ENCODE measurements at places on chromosomes 7 and 10.

DNA sequence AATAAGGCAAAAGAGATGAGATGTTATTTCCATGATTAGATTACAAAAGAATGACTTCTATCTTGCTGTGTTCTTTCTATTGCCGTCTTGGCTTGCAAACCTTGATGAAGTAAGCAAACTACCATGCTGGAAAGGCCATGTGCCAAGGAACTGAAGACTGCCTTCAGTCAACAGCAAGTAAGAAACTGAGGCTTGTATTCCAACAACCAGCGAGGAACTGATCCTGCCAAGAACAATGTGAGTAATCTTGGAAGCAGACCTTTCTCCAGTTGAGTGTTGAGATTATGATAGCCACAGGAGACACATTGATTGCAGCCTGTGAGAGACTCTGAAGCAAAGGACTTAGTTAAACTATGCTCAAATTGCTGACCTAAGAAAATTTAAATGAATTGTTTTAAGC is 164.6 kb upstream of the GRM3 start:
- DNase-seq, result no peak

GRCh38 chr7:23334482-23335056 is 35.4 kb downstream of the MALSU1 start:
- DNase-seq, result peak; percentile 39

DNA sequence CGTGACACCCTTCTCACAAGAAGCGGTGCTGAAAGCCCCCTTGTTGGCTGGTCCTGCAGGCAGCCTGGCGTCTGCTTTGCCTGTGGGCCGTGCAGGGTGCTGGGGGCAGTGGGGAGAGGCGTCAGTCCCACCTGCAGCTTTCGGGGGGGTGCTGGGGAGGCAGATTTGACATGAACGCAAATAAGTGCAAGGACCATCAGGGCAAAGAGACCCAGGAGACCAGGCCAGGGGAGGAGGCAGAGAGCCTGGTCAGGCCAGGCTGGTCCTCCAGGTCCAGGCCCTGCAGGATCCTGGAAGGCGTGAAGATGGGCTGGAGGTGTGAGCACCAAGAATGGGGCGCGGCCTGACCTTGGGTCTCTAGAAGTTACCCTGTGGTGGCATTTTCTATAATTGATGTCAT is 81.6 kb downstream of the MGMT start:
- no peak for DNase-seq

DNA sequence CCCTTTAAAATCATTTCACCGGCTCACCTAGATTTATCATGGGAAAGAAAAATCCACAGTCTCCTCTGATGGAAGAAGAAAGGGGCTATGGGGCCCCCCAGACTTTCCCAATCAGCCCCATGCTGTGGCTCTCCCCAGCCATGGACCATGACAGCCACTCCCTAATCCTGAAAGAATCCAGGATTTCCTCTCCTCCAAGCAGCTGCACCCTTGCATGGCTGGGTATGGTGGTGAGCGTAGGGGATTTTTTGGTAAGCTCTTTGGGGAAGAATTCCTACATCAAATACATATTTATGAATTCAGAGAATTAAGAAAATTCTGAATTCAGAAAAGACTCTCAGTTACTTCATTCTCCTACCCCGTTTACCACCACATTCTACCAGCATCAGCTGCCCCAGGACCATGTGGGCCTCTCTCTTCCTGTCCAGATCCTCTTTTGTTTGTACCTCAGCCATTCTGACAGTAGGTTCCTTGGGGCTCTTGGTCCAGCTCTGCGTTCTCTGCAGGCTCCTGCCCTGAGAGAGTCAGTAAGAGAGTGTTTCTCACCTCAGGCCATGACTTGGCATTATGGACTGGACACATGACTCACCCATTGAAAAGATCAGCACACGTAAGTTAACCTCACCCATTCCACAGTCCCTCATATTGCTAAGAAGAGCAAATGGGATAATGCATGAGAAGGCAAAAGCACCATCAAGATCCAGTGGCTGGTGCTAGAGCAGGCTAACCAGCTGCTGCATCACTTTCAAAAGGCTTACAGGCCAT is 337.8 kb downstream of the ELMO1 start:
- DNase-seq, result no peak

GRCh38 chr10:24382979-24383663 is 174.2 kb downstream of the KIAA1217 start:
- DNase-seq, result no peak

Measured in omental fat pad (tissue), 4 donors.